Mammary epithelial cell (primary cell): ENCODE measurements at places on chromosomes 1 and 21.

GRCh38 chr1:203508463-203509073 is 14.6 kb downstream of the OPTC start:
- DNase-seq: no peak

DNA sequence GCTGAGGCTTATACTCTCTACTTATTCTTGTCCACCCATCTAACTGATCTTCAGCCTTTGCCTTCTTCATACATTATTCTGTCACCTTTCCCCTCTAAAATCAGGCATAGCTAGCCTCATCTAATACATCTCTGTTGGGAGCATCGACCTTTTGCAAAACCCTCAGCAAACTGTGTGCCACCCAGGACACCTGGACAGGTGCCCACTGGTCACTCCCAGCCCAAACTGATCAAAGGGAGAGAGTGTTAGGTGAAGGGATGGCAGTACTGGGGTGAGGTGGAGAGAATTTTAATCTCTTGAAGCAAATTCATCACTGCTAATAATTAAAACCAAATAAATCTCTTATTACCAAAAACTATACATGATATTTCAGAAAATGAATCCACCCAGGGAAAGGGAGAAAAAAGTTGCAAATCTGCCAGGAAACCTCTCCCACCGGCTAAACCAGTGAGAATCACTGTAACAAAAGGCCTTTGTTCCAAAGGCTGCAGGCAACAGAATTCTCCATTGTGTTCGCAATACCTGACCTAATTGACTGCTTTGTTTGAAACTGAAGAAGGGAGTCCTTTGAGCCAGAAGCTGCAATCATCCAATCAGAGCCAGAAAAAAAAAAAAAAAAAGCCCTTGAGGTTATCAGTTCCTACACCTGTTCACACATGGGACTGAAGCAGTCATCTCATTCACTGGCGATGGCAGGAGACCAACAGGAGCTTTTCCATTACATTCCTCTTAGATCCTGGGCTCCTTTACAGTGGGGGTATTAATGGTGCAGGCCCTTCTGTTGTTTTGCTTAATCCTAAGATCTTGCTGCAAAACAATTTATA is 172.6 kb downstream of the APP start:
- DNase-seq: peak; percentile 83

DNA sequence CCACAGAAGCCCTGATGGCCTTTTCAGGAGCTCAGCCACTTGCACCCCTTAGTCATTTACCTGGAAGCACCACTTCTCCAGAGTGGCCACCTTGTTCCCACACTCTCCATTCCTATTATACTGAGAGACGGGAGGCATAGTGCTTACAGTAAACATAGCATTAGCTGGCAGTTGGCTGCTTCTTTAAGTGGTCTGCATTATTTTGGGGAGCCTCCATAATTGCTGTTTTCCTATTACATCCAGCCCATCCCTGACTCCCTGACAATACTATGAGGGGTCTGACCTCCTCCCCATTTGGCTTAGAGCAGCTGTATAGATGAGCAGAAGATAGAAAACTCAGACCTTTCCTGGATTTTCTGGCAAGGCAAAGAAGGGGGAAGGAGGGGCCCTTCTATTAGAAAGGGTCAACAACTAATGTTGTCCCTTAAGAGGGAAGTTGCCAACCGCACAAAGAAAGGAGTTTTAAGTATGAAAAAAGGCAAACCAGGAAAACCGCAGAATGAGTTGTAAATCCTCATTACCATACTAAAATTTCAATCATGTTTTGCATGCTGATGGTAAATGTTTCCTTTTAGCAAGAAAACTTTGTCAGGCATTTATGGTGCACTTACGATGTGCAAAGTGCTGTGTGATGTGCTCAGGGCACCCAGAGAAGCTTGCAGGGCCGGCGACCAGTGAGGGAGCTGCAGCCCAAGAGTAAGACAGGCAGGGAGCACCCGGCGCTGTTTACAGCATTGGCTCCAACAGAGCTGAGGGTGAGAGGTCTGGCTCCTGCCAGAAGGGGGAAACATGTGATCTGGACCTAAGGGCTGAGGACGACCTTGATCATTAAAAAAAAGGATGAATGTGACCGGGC is 167.3 kb downstream of the ZZZ3 start:
- DNase-seq: no peak

DNA sequence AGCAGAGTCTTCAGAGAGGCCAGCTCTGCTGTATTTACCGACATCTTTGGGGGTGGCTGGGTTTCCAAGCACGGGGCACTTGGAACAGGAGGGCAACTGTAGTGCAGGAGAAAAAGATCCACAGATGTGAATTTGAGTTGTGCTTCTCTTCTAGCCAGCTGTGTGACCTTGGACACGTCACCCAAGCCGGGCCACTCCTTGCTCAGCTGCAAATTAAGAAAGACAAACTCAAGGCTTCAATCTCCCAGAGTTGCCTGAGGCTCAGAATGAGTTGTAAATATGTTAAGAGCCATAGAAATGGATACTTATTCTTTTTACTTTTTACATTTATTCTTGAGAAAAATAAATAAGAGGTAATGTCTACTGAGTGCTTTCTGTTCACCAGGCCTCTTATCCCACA is 24.3 kb downstream of the GRIK3 start:
- no peak for DNase-seq

GRCh38 chr1:197441999-197442414 is 174.0 kb downstream of the CRB1 start:
- DNase-seq: peak; percentile 6

DNA sequence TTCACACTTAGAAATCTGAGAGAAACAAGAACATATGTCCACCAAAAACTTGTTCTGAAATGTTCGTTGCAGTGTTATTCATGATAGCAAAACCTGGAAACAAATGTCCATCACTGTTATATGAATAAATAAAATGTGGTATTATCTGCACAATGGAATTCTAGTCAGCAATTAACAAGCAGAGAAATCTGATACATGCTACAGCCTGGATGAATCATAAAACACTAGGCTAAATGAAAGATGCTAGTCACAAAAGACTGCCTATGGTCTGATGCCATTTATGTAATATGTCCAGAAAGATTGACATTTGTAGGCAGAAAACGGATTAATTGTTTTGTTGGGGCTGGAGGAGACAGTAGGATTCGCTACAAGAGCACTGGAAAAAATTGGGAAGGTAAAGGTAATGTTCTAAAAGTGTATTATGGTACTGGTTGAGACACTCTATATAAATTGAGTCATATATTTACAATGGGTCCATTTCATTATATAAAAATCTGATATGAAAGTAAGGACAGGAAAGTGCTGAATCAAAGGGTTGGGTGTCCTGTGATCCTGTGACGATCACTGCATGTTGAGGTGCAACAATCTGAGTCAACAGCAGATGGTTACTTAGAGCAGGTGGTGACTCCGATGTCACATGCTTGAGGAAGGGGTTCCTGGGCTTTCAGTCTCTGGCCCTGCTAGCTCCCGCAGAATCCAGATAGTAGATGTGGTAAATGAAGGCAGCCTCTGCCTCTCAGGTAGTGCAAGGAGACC is 102.1 kb upstream of the NBPF4 start:
- DNase-seq: no peak

GRCh38 chr21:43632373-43632905 is 26.8 kb downstream of the HSF2BP start:
- DNase-seq: no peak

DNA sequence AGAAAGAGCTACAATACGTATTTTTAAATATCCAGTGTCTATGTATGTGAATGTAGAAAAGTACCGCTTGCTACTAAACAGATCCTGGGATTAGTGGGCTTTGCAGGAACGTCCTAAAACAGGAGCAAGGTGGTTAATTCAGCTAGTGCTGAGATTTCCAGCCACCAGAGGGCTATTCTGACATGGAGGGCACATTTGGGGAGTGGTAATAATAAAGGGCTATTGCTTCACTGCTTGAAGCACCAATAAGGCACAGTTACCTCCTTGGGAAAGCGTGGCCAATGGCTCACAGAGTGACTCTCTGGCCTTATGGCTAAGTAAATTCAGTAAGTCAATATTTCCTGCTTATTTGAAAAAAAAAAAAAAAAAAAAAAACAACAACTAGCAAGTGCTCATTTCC is 152.4 kb downstream of the GABPA start:
- DNase-seq: no peak

DNA sequence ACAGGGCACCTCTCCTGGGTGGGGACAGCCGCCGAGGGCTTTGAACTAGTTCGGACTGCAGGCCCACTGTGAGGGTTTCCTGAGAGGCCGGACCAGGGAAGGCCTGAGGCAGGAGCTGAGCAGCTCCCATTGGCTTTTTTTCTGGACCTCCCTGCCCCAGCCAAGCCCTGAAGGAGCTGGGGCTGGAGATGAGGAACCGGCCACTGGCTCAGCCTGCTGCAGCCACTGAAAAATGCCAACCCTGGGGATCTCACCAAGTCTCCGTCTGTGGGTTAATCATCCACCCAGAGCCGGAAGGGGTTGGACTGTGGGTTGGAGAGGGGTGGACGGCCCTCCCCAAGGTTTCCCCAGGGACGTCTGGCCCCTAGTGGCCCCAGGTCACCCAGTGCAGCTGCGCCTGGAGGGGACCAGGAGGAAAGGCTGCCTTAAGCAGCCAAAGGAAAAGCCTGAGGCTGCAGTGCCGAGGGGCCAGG is 2.5 kb downstream of the VWA1 start:
- no peak for DNase-seq

- no peak for DNase-seq
These were observed 17.3 kb upstream of the EFNA1 start for GRCh38 chr1:155110381-155110780.
